ENCODE measurements at places on chromosomes 11 and 22.
A peak's percentile ranks its signal among the peaks of the same experiment; 100 is the strongest.

GRCh38 chr11:78041843-78042440 lies 18.9 kb upstream of the KCTD14 start:
- no peak for DNase-seq

DNA sequence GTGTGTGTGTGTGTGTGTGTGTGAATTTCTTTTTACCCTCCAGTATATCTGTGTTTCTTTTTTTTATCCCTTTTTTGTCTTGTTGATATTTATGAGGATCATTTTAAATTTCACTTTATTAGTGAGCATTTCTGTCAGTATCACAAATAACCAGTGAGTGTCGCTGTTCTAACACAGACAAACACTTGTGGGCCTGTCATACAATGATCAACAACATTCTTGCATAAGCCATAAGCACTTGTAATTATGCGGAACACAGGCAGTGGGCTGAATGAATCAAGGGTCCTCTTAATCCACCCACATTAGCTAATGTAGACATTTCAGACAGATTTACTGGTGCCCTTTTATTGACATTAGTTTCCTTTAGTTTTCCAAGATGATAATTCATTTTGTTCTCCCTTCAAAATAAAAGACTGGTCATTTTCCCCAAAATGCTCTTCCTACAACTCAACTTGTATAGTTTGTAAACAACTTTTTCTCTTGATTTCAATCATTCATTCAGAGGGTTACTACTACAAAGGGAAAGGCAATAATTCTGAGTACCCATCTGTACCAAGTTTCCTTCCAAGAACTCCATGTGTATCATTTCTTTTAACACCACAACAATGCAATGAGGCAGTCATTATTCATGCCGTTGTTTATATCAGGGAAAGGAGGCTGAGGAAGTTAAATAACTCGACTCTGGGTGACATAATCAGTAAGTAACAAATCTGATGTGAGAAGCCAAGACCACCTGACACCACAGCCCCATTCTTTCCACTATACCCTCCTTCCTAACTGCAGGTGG lies 34.5 kb upstream of the ANO3 start:
- peak; percentile 69 for DNase-seq

GRCh38 chr11:85811624-85812023 lies 683 bp upstream of the SYTL2 start:
- DNase-seq, result no peak

- DNase-seq, result no peak
Observed at GRCh38 chr11:113085446-113085845, 124.2 kb downstream of the NCAM1 start.

- no peak for DNase-seq
Observed at GRCh38 chr11:11260903-11261302, 92.1 kb downstream of the CSNK2A3 start.

GRCh38 chr11:7467652-7468051 lies 17.7 kb upstream of the OLFML1 start:
- DNase-seq, result no peak

- DNase-seq, result no peak
Observed at GRCh38 chr11:80700386-80700785, 1259.6 kb upstream of the TENM4 start.

- DNase-seq, result no peak
Observed at GRCh38 chr11:9219572-9219971, 45.6 kb downstream of the DENND5A start.

GRCh38 chr11:2752923-2753322 lies 53.1 kb upstream of the KCNQ1OT1 start:
- no peak for DNase-seq

DNA sequence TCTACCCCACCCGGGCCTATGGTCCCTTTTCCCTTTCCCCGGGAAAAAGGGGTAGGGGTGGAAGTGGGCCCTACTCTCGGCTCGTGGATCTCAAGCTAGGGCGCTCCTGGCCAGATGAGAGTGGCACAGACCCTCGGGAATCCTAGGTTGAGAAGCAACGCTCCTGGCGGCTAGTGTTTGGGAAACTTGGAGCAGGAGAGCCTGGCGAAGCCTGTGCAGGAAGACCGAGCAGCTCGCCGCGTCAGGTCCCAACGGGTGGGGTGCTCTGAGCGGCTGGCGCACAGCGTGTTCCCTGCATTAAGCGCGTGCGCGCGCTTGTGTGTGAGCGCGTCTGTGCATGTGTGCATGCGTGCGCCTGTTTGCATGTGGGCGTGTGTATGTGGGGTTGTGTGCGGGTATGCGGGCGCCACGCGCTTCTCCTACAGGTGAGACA lies 7.1 kb upstream of the FLI1 start:
- DNase-seq, result peak; percentile 26

DNA sequence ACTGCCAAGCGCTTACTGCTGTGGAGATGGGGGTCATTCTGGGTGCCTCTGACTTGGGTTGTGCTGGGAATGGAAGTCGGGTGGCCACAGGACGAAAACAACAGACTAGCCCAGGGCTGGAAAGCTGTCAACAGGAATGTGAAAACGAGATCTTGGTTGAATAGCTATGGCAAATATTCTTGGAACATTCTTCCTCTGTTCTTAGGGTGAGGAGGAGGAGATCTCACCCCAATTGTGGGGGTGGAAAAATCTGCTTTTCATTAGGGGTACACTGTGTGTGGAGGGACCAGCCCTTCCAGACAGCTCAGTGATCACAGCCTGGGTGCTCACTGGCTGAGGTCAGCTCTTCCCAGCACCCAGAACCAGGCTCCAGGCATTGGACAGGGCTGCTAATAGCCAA lies 52.0 kb upstream of the PRSS23 start:
- no peak for DNase-seq

- no peak for DNase-seq
Observed at GRCh38 chr11:36034551-36035331, 90.9 kb downstream of the LDLRAD3 start.

DNA sequence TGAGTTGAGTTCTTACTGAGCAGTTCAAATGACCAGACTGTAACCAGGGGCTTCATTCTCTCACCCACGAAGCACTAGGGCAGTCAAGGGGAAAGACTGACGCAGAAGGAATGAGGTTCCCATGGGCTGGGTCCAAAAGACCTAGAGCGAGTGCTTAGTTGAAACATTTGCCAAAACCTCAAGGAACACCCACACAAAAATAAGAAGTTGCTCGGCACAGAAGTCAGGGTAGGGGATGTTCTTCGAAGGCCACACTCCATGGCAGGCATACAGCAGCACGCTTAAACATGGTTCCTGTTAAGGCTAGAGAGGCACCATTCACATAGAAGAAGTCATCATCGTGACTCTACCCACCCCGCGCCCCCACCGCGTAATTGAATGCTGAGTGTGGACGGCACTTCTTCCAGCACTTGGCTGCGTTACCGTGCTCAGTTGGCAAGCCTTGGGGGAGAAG lies 52.9 kb downstream of the TIMP3 start:
- no peak for DNase-seq

DNA sequence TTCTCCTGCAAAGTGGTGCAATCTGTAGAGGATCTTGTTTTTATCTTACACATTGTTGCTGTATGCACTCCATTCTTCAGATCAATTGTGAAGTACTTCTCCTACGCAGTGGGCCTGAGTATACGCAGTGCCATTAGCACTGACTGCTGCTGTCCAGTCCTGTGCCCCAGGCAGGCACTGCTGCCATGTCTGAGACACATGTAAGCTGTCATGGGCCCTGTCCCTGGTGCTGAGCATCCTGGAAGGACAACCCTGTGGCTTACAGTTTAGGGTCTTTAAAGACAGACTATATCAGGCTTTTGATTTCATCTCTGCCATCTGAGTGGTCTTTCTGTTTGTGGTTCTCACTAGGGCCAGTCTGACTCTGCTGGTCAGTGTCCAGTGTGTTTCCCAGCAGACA lies 44.8 kb upstream of the PTPN5 start:
- no peak for DNase-seq

- peak; percentile 28 for DNase-seq
Observed at GRCh38 chr22:22802339-22802970, 85.2 kb upstream of the IGLL5 start.

DNA sequence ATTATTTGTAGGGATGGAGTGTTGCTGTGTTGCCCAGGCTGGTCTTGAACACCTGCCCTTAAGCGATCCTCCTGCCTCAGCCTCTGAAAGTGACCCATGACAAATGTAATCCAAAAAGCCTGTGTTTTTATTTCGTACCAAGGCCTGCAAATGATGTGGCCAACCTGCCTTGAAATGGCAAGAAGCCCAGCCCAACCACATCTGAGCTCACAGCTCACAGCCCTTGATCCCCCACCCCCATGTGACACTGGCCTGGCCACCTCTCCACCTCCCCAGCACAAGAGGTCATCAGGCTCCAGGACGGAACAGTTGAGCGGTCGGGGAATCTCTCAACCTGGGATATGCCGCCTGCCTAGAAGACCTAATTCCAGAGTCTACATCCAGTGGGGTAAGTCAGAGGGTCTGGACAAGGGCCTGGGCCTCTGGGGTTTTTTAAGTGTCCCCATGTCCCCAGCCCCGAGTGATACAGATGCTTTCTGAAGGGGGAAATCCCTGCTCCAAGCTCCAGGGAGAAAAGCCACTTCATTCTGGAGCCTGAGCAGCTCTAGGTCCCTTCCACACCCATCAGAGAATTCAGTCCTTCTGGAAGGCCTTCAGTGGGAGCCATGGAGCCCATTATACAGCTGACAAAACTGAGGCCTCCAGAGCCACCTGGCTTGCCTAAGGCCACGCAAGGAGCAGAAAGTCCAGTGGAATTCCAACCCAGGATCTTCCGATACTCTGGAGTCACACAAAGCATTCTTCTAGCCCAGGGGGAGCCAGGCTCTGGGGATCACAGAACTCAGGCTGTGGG lies 70.7 kb downstream of the MN1 start:
- DNase-seq, result no peak

DNA sequence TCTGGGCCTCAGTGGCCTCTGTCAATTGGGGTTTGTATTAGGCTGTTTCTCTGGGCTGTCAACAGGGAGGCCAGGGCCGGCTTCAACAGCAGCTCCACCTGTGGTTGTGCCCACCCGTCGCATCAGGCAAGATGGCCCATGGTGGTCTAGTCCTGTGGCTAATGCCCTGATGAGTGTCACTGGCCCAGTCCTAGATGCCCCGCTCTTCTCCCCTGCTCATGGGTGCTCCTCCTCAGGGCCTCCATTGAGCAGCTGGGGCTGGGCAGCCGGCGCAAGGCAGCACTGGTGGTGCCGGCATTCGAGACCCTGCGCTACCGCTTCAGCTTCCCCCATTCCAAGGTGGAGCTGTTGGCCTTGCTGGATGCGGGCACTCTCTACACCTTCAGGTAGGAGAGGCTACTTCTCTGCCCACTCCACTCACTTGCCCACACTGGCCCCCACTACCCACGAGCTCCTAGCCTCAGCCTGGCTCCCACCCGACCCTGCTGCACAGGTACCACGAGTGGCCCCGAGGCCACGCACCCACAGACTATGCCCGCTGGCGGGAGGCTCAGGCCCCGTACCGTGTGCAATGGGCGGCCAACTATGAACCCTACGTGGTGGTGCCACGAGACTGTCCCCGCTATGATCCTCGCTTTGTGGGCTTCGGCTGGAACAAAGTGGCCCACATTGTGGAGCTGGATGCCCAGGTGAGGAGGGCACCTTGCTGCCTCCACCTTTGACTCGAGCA lies 5.4 kb downstream of the LARGE2 start:
- no peak for DNase-seq

DNA sequence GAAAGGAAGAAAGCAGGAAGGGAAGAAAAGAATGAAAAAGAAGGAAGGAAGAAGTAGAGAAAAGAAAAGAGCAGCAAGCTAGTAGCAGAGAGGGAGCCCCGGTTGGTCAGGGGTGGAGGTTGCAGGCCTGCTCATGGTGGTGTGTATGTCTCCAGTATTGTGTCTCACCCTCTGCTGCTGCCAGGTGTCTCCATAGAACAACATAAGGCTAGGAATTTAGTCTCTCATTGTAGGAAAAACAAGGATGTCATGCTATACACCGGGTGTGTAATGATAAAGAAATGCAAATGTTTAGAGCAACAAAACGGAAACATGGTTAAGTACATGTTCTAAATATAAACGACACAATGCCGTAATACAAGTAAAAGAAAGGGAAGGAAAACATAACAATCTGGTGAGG lies 342.5 kb downstream of the NTM start:
- no peak for DNase-seq

DNA sequence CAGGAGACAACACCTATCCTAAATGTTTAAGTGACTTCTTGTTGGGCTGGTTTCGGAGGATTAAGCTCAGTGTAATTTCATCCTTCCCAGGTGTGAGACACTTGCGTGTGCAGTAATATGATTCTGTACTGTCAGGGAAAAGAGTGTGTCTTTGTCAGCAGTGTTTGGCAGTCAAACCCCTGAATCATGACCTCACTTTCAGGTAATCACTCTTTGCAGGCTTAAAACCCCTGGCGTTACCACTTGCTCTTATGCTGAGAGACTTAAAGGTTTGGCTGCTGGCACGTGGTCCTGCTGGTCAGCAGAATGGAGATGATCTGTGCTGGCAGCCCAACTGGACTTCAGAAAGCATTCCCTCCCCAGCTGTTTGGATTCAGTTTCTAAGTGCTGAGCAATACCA lies 56.1 kb downstream of the APIP start:
- no peak for DNase-seq

Data from inflammatory macrophage treated with lipopolysaccharide for 1 hour (primary cell).